Putamen (tissue), 1 donor: ENCODE measurements at places on chromosomes 11 and 22.

DNA sequence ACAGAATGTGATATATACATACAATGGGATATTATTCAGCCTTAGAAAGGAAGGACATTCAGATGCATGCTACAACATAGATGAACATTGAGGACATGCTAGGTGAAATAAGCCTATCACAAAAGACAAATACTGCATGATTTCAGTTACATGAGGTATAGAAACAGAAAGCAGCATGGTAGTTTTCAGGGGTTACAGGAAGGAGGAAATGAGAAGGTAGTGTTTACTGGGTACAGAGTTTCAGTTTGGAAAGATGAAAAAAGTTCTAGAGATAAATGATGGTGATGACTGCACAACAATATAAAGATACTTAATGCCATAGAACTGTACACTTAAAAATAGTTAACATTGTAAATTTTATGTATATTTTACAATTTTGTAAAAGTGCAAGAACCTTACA lies 266.7 kb upstream of the C11orf87 start:
- DNase-seq: no peak

- DNase-seq: no peak
These were observed 145.0 kb upstream of the GRK3 start for GRCh38 chr22:25419247-25420113.

DNA sequence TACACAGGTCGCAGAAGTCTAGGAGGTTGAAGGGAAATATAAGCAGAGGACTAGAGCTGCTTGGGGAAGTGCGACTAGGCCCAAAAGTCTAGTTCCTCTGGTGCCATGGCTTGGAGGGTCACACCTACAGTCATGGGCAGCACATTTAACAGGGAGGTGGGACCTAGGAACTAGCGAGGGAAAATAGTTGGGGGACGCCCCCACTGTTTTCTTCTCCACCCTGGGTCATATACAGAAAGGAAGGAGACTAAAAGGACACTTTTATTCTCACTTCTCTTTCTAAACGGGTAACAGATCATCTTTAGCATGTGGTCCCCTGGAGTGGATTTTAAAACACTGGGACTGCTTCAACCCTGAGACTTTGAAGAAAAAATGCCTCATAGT lies 16.6 kb downstream of the APIP start:
- no peak for DNase-seq

GRCh38 chr22:27482402-27482801 lies 319.2 kb downstream of the MN1 start:
- DNase-seq: no peak

GRCh38 chr11:134244593-134244992 lies 8.6 kb downstream of the THYN1 start:
- DNase-seq: no peak

GRCh38 chr11:82356316-82356715 lies 377.3 kb downstream of the FAM181B start:
- DNase-seq: no peak

GRCh38 chr11:123111465-123111864 lies 49.5 kb upstream of the HSPA8 start:
- DNase-seq: peak; percentile 15

DNA sequence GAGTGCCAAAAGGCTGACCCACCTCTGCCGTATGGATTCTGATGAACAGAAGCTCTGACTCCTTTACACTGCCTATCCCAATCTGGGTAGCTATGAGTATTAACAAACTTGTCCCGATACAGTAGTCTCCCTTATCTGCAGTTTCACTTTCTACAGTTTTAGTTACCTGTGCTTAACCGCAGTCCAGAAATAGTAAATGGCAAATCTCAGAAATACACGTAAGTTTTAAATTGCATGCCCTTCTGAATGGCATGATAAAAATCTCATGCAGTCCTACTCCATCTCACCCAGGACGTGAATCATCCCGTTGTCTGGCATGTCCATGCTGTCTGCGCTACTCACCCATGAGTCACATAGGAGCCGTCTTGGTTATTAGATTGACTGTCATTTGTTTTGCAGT lies 68.8 kb downstream of the SNX19 start:
- DNase-seq: no peak

DNA sequence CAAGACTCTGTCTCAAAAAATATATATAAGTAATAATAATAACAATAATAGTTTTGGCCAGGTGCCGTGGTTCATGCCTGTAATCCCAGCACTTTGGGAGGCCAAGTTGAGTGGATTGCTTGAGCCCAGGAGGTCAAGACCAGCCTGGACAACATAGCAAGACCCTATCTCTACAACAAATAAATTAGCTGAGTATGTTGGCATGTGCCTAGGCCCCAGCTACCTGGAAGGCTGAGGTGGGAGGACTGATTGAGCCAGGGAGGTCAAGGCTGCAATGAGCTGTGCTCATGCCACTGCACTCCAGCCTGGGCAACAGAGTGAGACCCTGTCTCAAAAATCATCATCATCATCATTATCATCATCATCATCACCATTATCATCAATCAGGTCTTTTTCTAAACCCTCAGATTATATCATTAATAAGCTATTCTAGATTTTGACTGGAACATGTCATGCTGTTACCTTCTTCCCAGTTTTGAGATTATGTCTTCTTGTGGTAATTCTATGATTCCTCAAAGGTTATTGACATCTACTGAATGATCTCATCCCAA lies 39.3 kb downstream of the DENND5A start:
- DNase-seq: no peak

- no peak for DNase-seq
These were observed 81.2 kb downstream of the KIF18A start for GRCh38 chr11:28026634-28027290.

GRCh38 chr11:61844909-61845565 lies 16.9 kb downstream of the FADS2 start:
- no peak for DNase-seq
